Esophagus muscularis mucosa (tissue), 4 donors: ENCODE measurements at places on chromosomes 1 and 21.

DNA sequence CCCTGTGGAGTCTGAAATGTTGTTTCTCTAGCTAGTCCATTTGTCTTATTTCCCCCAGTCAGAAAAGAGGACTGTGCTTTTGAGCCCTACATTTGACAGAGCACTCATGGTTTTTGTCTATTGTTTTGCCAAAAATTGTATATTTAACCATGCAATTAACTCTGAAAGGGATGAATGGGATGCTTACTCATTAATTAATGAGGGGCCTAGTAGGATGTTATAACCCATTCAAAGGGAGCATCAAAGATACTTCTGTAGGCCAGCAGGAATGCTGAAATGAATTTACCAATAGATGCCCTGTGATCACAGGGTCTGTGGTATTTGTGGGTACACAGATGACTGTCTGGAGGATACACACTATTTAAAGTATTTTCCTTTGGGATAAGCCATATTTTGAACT is 147.7 kb downstream of the FCRL5 start:
- H3K27ac ChIP-seq: no peak overlapping the region
- DNase-seq: no peak
- H3K4me1 ChIP-seq: no peaks in the 10 kb centered on the region
- H3K4me3 ChIP-seq: no peak overlapping the region
- H3K27me3 ChIP-seq: peaks cover 4% of the 10 kb centered on the region
- no peaks in the 10 kb centered on the region for H3K36me3 ChIP-seq

- H3K4me1 ChIP-seq: peaks cover 19% of the 10 kb centered on the region
- H3K36me3 ChIP-seq: no peaks in the 10 kb centered on the region
- no peaks in the 10 kb centered on the region for H3K27me3 ChIP-seq
- DNase-seq: no peak
- H3K27ac ChIP-seq: no peak overlapping the region
Measured at GRCh38 chr1:7456722-7457082, 314.4 kb upstream of the VAMP3 start.

- no peak for DNase-seq
- H3K36me3 ChIP-seq: no peaks in the 10 kb centered on the region
- H3K27me3 ChIP-seq: no peaks in the 10 kb centered on the region
- H3K4me3 ChIP-seq: no peak overlapping the region
- H3K27ac ChIP-seq: no peak overlapping the region
- H3K4me1 ChIP-seq: no peaks in the 10 kb centered on the region
Measured at GRCh38 chr1:229768232-229768631, 142.2 kb downstream of the URB2 start.

DNA sequence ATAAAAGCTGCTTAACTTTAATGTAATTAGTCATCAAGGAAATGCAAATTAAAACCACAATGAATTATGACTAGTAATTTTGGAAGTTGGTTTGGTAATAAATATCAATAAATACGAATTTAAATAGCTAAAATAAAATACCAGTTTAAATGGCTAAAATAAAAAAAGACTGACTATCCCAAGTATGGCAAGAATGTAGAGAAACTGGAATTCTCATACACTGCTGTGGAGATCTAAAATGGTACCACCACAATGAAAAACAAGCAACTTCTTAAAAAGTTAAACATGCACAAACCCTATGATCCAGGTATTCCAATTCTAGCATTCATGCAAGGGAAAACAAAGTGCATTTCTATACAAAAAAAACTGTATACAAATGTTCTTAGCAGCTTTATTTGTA is 382.6 kb upstream of the NR5A2 start:
- H3K4me1 ChIP-seq: no peaks in the 10 kb centered on the region
- no peak overlapping the region for H3K4me3 ChIP-seq
- DNase-seq: no peak
- H3K27me3 ChIP-seq: no peaks in the 10 kb centered on the region
- H3K27ac ChIP-seq: no peak overlapping the region

- H3K4me1 ChIP-seq: peaks cover 11% of the 10 kb centered on the region
- no peak overlapping the region for H3K27ac ChIP-seq
- no peaks in the 10 kb centered on the region for H3K27me3 ChIP-seq
- no peak for DNase-seq
Measured at GRCh38 chr1:201128476-201128875, 1.5 kb upstream of the ASCL5 start.

- H3K4me3 ChIP-seq: no peak overlapping the region
- no peaks in the 10 kb centered on the region for H3K4me1 ChIP-seq
- no peak overlapping the region for H3K27ac ChIP-seq
- DNase-seq: no peak
- H3K36me3 ChIP-seq: no peaks in the 10 kb centered on the region
Measured at GRCh38 chr1:94384485-94385265, 33.5 kb upstream of the ABCD3 start.

- no peaks in the 10 kb centered on the region for H3K27me3 ChIP-seq
- no peak for DNase-seq
- no peaks in the 10 kb centered on the region for H3K36me3 ChIP-seq
- H3K4me3 ChIP-seq: no peak overlapping the region
- no peak overlapping the region for H3K27ac ChIP-seq
Measured at GRCh38 chr1:185850366-185850765, 116.2 kb downstream of the HMCN1 start.

- no peaks in the 10 kb centered on the region for H3K27me3 ChIP-seq
- no peaks in the 10 kb centered on the region for H3K4me1 ChIP-seq
- H3K27ac ChIP-seq: no peak overlapping the region
Measured at GRCh38 chr1:219438386-219438785, 174.5 kb downstream of the ZC3H11B start.
